NCI-H2081 treated with DMSO at 0.1 percent for 48 hours (cell line): ENCODE measurements at places on chromosomes 4 and X.

DNA sequence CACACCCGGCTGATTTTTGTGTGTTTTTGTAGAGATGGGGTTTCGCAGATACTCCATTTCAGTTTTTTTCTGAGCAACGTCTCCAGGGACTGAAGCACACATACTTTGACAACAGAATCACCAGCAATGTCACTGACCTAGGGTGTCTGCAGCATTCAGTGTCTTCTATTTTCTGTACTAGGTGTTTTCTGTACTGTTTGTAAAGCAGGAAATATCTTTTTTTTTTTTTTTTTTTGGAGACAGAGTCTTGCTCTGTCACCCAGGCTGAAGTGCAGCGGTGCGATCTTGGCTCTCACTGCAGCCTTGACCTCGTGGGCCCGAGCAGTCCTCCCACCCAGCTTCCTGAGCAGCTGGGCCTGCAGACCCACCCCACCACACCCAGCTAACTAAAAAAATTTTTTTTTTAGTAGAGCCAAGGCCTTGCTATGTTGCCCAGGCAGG lies 8.9 kb downstream of the ADD1 start:
- DNase-seq = no peak

GRCh38 chrX:115906276-115906675 lies 264.3 kb upstream of the AGTR2 start:
- no peak for DNase-seq

GRCh38 chr4:80115368-80116181 lies 42.5 kb upstream of the ANTXR2 start:
- DNase-seq = no peak

GRCh38 chrX:120213438-120214265 lies 37.0 kb upstream of the ZBTB33 start:
- DNase-seq = no peak

GRCh38 chrX:113297437-113297836 lies 456.8 kb upstream of the AMOT start:
- no peak for DNase-seq

GRCh38 chr4:175469514-175469913 lies 342.6 kb downstream of the GPM6A start:
- DNase-seq = no peak

DNA sequence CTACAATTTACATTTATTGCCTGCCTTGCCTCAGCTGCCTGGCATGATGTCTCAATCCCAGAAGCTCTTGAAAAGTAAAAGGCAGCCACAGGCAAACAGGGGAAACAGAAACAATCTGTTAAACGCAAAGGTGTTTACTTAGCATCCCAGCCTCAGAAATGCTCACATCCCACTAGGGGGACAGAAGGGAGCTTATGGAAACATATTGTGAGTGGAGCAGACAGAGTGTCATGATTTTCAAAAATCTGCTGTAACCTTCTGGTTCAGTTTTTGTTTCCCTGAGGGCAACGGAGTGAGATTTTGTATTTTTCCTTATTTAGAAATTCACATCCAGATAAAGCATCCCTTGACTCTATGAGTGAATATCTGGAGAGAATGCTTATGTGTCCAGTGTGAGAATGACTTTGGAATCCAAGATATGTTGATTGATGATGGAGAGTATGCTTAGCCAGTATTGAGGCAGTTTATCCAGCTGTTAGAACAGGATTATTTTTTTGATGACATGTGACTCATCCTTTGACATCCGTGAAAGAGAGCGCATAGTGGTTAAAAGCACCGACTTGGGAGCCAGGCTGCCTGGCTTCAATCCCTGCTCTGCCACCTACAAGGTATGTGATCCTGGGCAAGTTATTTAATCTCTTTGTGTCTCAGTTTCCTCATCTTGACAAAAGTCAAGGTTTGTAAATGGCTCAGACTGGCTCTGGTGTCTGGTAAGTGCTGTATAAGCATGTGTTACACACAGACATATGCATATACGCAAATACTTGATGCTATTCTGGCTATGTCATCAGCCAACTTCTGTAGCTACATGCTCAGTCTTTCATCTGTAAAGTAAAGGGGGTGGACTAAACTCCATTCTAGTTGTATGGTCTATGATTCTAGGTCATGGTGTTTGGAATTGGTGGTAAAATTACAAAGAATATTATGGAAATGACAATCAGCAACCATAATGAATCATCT lies 381.2 kb downstream of the RAPGEF2 start:
- DNase-seq = no peak

DNA sequence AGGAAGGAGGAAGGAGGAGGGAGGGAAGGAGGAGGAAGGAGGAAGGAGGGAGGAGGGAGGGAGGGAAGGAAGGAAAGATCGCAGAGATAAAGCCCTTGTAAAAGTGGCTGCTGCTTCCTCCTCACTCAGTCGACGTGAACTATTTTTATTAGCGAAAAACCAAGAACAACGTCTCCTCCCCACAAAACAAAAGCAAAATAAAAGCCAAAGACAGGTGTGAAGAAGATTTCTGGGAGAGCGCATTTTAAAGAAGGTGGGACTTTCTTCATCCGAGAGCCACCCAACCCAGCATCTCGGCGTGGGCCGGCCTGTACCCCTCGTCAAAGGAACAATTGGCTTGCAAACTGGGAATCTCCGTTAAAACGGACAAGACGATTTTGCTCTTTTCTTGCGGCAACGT lies 40.7 kb upstream of the ASMTL start:
- DNase-seq = no peak

DNA sequence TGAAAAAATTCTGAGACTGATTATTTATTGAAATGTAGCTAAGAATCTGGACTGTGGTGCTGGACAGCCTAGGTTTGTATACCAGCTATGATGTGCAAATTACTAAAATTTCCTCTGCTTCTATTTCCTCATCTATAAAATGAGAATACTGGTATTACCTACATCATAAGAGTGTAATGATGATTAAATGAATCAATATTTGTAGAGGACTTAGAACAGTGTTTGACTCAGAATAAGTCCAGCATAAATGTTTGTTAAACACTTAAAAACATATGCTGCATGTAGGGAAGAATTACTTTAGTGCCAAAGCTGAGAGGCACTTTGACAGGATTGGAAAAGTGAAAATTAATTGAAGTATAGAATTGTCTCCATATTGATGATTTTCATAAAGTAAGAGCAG lies 55.3 kb upstream of the TMPRSS11F start:
- DNase-seq = no peak

- DNase-seq = peak; percentile 23
Observed at GRCh38 chr4:15653864-15654592, 1.1 kb downstream of the FBXL5 start.

- DNase-seq = no peak
Observed at GRCh38 chr4:181684310-181684709, 558.9 kb upstream of the TENM3 start.

GRCh38 chr4:40348000-40348399 lies 12.9 kb downstream of the CHRNA9 start:
- DNase-seq = no peak

GRCh38 chrX:44913656-44914531 lies 40.9 kb downstream of the KDM6A start:
- no peak for DNase-seq

- DNase-seq = no peak
Observed at GRCh38 chr4:10458177-10458576, 951 bp upstream of the ZNF518B start.

- no peak for DNase-seq
Observed at GRCh38 chr4:6252051-6252450, 17.6 kb upstream of the WFS1 start.

DNA sequence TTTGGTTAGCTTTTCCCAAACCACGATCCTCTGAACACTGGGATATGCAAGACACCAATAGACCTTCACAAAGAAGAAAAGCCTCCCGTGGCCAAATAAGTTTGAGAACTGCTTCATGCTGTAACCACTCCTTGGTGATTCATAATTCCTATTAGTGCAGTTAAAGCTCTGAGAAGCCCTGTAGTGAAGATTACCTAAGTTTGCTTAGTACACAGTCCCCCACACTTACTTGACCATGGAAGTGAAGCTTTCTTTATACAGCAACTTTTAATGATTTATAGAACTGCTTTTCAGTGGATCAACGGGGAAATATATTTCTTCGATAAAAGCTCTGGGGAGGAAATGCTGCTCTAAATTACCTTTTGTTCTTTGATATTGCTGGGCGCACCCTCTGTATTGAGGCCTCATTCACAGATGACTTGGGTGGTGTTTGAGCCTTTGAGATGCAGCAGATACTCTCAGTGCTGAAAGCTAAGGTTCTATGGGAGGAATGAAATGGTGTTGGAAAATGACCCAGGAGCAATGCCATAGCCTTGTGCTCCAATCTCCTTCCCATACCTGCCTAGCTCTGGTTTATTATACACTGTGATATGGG lies 67.4 kb downstream of the CBLL2 start:
- DNase-seq = no peak

GRCh38 chr4:22707390-22707789 lies 14.7 kb downstream of the GBA3 start:
- no peak for DNase-seq

GRCh38 chr4:3390288-3390811 lies 51.4 kb upstream of the HGFAC start:
- DNase-seq = no peak

DNA sequence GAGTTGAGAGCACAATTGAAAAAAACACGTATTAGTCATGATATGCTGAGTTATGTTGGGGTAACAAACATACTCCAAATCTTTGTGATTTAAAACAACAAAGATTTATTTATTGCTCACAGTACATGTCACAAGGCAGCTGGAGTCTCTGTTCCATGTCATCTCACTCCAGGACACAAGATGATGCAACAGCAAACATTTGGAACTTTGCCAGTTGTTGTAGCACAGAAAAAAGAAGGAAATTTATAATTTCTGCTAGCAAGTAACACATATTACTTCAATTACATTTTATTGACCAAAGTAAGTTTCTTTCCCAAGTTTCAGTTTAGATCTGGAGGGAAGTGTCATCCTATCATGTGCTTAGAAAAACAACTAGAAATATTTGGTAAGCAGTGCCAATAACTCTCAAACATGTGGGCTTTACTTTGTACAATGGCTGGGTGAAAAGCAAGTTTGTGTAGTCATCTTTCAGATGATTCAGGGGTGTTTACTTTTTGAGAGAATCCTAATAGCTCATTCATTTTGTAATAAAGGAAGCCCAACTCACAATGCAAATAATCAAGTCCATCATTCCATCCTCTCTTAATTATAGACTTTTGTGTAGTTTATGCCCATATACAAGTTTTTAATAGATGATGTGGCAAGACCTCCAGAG lies 452.3 kb downstream of the ZIC3 start:
- DNase-seq = no peak

DNA sequence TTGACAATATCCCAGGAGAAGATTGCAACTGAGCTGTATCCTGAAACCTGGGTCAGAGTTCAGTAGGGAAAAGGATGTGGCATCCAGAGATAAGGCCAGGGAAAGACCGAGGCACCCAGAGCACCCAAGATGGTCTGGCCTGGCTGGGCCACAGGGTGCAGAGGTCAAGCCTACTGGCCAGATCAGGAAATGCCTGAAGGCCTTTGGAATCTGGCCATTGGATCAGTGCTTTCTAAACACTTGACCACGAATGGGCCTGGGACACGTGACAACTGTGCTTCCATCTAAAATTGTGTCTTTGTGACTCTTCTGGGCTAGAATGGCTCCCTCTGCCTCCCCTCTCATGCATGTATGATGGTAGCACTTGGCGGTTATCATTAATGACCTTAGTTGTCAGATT lies 316.9 kb downstream of the EVC2 start:
- DNase-seq = no peak

DNA sequence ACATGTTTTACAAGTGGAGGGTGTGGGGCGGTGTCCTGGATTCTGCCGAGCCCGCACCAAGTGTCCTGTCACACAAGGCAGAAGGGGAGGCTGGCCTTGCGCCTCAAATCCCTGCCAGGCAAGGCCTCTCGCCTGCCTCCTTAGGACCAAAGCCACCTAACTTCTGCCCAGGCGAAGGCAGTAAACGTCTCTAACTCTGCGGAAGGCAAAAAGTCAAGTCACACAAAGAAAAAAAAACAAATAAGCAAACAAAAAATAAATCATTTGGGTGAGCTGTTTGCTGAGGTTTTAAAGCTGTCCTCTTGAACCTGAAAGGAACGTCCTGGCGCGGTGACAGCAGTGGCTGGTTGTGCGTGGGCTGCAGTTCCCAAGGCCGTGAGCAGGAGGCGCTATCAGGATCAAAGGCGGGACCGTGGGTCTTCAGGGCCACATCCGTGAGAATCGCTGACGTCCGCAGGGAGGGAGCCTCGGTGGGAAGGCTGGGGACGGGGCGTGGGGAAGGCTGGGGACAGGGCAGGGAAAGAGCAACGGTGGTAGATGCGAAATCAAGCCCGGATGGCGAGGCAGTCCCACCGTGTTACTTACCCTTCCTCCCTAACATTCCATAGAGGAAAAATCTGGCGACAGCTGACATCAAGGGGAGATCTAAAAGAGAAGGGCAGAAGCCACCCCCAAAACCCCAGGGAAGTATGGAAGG lies 99.1 kb downstream of the TRAPPC11 start:
- DNase-seq = no peak

- DNase-seq = no peak
Observed at GRCh38 chr4:3489451-3489962, 26.4 kb downstream of the DOK7 start.

DNA sequence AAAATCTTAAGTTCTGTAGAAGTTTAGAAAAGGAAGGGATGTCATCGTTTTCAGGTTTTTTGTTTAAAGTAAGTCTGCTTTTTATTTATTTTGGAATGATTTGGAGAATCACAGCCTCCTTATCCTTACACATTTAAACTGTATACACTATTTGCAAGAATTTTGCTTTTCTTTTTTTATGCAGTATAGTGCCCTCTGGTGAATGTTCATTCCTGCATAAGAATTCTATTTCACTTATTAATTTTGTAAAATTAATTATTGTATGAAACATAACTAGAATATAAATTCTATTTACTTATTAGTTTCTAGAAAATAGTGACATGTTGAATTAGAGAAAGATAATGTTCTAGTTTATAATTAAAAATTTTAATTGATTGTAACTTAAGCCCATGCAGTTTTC lies 44.6 kb downstream of the DACH2 start:
- DNase-seq = no peak

GRCh38 chr4:15233264-15233597 lies 194.6 kb upstream of the C1QTNF7 start:
- no peak for DNase-seq

GRCh38 chr4:135963009-135963408 lies 1569.3 kb downstream of the PCDH18 start:
- no peak for DNase-seq
